Left ventricle myocardium superior (tissue), 1 donor: ENCODE measurements at places on chromosomes 2 and 18. TPM values are rescaled to one million over a fixed set of nuclear protein-coding genes. Genes with fewer than 3 reads are reported as not detected.

The SERPINB3 gene
- total RNA-seq: not detected

The INPP5D gene
- 5.8 TPM for total RNA-seq

The ITGB6 gene
- total RNA-seq: 4.4 TPM

The GKN1 gene
- not detected for total RNA-seq

The FBLN7 gene
- 0.32 TPM for total RNA-seq

The REG1B gene
- not detected for total RNA-seq

The ANKRD53 gene
- 0.92 TPM for total RNA-seq

The ZBTB14 gene
- 8.5 TPM for total RNA-seq

The APLF gene
- 3.9 TPM for total RNA-seq

The CLASP1 gene
- 66.5 TPM for total RNA-seq

The DAW1 gene
- not detected for total RNA-seq

The TSN gene
- total RNA-seq: 38.1 TPM

The KHK gene
- total RNA-seq: 4.0 TPM

The TBC1D8 gene
- total RNA-seq: 47.8 TPM

The SNRNP200 gene
- total RNA-seq: 55.3 TPM

The AP1S3 gene
- total RNA-seq: 0.50 TPM

The LIMS1 gene
- 74.3 TPM for total RNA-seq

The CNDP1 gene
- total RNA-seq: not detected

The GFPT1 gene
- 36.8 TPM for total RNA-seq

The TXNDC2 gene
- total RNA-seq: not detected

The LCT gene
- not detected for total RNA-seq

The OTOS gene
- total RNA-seq: not detected

The BMPR2 gene
- total RNA-seq: 50.0 TPM

The B3GNT7 gene
- 8.1 TPM for total RNA-seq

The HYCC2 gene
- 12.7 TPM for total RNA-seq

The GPD2 gene
- total RNA-seq: 18.5 TPM

The CPS1 gene
- total RNA-seq: 3.1 TPM

The KCNF1 gene
- total RNA-seq: 0.17 TPM
